ENCODE measurements at places on chromosomes 1 and 21.

DNA sequence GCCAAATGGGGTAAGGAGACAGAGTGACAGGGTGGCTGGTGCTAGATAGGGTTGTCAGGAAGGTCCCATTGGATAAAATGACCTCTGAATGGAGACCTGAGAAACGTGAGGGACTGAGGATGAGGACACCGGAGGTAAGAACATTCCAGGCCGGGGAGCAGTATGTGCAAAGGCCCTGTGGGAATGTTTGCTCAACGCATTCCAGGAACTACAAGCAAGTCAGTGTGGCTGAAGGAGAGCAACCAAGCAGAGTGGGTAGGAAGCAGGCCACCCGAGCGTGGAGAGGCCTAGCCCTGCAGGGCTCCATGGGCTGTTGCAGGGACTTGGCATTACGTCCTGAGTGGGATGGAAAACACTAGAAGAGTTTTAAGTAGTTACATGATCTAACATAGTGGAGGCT lies 185.6 kb downstream of the ZBTB18 start:
- DNase-seq, result no peak

- no peak for DNase-seq
Observed at GRCh38 chr1:48670234-48671020, 106.3 kb downstream of the BEND5 start.

DNA sequence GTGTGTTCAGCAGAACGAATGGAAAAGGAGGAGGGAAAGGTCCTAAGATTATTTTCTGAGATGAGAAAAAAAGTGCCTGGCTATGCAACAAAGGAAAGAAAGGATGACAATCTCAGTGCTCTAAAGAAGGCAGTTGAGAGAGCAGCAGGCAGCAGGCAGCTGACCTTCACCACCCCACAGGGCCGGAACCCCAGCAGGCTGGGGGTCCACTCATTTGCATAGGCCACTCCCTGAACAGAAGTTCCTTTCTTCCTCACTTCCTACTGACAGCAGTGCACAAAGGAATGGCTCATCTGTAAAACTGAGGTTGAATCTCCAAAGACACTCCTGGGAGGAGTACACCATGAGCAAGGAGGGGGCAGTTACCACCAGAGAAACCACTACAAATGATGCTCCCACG lies 41.4 kb upstream of the TNR start:
- DNase-seq, result no peak

DNA sequence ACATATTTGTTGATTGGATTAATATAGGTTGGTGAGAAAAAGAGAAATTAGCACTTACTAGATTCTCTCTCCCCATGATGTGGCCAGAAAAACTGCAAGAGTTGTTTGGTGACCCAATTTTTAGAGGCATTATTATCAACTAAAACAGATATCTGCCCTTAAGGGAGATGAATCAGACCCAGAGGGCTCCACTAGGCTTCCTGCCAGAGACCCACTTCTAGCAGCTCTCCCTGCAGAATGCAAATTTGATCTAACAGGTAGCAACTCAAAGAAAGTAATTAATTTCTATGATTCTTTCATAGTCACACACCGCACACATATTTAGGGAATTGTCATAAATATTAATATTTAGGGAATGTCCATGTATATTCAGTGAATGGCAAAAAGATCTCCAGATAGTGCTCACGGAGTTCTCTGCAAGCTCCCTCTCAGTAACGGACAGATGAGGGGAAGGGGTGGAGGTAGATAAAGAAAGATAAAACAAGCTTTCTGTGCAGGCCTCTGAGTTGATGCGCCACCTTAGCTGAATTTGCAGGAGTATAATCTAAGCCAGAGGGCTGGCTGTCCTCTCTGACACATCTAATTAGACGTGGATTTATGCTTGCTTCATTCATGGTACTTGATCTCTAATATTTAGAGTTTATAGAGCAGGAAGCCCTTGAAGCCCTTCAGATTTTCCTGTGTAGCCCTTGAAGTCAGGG lies 84.1 kb upstream of the CCDC190 start:
- no peak for DNase-seq

- no peak for DNase-seq
Observed at GRCh38 chr1:1399872-1400575, 889 bp upstream of the CCNL2 start.

DNA sequence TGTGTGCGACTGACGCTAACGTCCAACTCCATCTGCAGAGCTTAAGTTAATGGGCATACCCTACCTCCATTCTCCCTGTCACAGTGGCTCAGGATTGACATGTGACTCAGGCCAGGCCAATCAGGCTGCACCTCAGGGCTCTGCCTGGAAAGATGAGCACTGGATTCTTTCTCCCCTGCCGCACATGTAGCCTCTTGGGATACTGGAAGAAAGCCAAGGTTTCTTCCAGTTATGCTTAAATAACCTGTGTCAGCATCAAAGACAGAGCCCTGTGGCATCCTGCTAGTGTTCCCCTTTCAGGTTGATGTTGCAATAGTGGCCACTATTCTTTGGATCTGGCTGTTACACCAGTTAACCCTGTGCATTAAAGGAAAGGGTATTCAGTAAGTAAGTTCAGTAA lies 55.0 kb upstream of the SYT6 start:
- no peak for DNase-seq

DNA sequence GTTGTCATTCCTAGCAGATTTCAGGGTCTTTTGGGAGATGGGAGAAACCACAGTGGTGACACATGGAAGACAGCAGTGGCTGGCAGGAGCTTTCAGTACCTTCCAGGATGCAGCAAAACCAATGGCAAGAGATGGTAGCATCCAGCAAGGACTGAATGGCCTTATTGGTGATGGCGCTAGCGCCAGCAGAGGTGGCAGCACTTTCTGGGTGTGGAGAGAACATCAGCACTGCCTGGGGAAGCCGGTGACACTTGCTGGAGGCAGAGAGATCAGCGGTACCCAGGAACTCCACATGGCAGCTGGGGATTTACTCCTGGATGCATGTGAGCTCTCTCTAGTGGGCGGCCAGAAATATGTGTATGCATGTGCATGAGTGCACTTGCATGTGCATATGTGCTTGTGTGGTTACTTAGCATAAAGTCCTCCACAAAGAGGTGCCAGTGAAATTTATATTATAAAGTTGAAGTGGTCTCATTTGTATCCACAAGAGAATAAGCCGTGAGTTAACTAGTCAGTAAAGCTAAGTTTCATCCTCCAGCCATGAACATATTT lies 364.7 kb downstream of the LMX1A start:
- DNase-seq, result no peak

GRCh38 chr1:7953850-7954609 lies 7.5 kb upstream of the PARK7 start:
- DNase-seq, result peak; percentile 81

- peak; percentile 46 for DNase-seq
Observed at GRCh38 chr1:28668956-28669723, 556 bp downstream of the GMEB1 start.

Data from stimulated activated CD4-positive, alpha-beta T cell treated with anti-CD3 and anti-CD28 coated beads, Interleukin-12 subunit alpha, Interleukin-12 subunit beta, amount 100 ng/mL, for 4 hours (primary cell).